Right hindlimb (tissue), 1 donor: ENCODE measurements at places on chromosomes 2 and 18.

DNA sequence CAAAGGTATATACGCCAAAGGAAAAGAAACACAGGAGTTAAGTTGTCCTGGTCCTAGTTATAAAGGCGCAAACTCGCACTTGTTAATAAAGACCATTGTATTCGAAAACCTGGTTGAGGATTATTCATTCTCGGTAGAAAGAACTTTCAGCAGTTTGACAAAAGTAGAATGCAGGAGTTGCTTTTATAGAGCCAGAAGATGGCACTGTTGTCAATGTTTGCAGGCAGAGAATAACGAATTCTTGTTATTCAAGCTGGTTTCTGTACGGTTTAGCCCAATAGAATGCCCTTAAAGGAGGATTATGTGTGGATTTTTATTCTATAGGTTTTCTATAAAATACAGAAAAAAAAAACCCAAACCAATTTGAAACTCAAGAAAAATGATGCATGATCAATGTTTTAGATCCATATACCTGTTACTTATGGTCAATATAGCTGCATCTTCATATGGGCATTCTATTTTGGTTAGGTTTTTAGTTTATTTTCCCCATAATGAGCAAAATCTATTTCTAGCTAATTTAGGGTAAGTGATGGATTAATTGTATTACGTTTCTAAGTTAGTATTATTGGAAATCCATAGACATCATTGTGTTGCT lies 510.3 kb downstream of the PLCL1 start:
- no peak for DNase-seq

- DNase-seq, result peak; percentile 64
These were observed 1.1 kb downstream of the UXS1 start for GRCh38 chr2:106192752-106193689.

DNA sequence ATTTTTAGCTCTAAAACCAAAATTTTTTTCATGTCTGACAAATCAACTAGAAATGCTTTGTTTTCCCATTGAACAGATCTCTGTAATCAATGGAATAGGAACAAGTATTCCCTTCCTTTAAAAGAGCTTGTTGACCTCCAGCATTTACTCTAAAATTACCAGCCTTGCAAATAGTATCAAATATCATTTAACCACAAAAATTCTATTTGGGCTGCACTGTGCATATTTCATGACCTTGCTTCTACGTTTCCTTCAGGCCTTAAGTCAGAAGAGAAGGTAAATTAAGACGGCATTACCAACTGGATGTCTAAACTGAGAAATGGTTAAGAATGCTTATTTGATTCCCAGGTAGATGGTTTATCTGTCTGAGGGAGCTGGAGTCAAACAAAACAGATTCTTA lies 33.3 kb upstream of the NRXN1 start:
- no peak for DNase-seq

DNA sequence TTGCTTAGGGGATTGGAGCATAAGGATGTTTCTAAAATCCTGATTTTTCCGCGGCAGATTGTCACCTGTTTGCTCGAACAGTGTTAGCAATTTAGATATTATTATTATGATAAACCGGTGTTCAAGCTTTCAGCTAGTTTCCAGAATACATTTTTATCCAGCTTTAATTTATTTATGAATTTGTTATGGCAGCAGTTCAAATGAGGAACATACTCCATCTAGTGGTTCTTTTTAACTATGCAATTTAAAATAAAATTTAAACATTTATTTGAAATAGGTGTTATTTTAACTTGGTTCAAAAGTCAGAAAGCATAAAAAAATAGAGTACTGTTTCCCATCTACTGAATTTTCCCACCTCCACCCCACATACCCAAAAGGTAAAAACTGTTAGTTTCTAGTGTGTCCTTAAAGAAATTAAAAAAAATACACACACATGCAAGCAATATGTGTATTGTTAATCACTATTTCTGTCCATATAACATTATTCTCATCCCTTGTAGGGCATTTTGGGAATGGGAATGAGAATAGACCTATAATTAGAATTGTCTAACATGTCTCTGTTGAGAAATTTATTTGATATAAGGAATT lies 23.2 kb downstream of the ACOXL start:
- no peak for DNase-seq

DNA sequence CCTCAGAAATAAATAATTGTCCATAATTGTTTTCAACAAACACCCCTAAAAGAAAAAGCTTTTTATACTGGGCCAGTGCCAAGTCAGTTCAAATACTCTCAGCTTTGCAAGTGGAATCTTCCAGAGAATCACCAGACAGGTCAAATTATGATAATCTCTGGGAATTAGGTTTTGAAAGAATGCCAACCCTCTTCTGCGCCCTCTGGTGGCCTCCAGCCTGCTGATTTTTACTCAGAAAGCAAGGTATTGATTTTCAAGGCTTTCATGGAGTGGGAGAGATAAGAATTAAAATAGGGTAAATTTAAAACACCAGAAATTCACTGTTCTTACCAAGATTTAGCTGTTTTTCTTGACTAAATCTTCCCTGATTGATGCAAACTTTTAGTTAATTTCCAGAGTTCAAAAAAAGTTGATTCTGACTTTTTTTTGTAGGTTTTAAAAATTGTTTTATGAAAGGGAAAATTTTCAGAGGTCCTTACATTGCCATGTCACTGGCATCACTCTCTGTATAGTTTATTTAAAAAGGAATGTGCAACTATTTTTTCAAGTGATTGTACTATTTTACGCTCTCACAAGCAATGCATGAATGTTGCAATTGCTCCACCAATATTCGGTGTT lies 282.9 kb upstream of the TNP1 start:
- DNase-seq, result no peak

GRCh38 chr18:30971338-30971956 lies 71.1 kb downstream of the DSC3 start:
- no peak for DNase-seq

GRCh38 chr2:79082987-79083386 lies 4.8 kb downstream of the REG1B start:
- DNase-seq, result no peak

GRCh38 chr2:27431395-27431794 lies 3.0 kb downstream of the NRBP1 start:
- no peak for DNase-seq
